ENCODE measurements at places on chromosomes 1 and 21.
A peak's percentile ranks its signal among the peaks of the same experiment; 100 is the strongest.

GRCh38 chr21:41142051-41142795, 25.7 kb upstream of the BACE2 start:
- DNase-seq, result no peak

DNA sequence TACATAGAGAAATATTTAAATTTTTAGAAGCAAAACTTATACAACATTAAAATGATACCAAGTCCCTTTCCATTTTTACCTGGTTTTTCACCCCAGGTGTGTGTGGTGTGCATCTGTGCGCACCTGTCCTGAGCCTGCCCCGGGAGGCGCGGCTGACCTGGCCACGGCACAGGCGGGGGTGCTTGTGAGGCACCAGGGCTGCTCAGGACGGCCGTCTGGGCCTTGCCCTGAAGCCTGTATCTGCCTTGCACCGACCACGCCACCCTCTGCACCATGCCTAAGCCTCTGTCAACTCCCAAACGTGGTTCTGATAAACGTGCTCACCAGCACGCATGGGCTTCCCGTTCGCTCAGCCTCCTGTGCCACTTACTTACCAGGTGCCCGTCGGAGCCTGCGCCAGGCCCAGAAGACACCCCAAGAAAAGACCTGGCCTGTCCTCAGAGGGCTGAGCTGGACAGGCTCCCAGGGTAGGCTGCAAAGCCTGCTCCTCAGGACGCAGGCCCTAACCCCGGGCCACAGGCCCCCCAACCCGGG, 20.9 kb downstream of the PANK4 start:
- DNase-seq, result no peak

- DNase-seq, result no peak
Measured at GRCh38 chr1:183676586-183677189, 23.6 kb upstream of the APOBEC4 start.

GRCh38 chr1:212699625-212700222, at the start of gene BATF3:
BATF3 (minus strand) TSS chr1:212699840; CDS start chr1:212699762, 78 bp downstream.
- DNase-seq, result peak; percentile 53

GRCh38 chr1:220398238-220398637, 126.0 kb upstream of the RAB3GAP2 start:
- no peak for DNase-seq

DNA sequence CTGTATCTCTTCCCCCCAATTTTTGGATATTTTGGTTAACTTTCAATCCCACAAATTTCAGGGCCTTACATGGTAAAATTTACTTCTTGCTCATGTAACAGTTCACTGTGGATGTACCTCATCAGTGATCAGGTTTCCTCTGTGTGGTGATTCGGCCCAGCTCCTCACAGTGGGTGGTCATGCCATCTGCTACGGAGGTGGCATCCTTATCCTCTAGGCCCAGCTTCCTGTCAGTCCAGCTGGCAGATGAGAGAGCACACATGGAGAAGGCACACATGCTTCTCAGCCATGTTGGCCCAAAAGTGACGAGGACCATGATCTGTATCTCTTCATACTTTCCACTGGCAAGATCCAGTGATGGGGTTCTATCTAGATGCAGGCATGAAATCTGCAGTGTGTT, 27.2 kb downstream of the PCBP3 start:
- DNase-seq, result no peak

DNA sequence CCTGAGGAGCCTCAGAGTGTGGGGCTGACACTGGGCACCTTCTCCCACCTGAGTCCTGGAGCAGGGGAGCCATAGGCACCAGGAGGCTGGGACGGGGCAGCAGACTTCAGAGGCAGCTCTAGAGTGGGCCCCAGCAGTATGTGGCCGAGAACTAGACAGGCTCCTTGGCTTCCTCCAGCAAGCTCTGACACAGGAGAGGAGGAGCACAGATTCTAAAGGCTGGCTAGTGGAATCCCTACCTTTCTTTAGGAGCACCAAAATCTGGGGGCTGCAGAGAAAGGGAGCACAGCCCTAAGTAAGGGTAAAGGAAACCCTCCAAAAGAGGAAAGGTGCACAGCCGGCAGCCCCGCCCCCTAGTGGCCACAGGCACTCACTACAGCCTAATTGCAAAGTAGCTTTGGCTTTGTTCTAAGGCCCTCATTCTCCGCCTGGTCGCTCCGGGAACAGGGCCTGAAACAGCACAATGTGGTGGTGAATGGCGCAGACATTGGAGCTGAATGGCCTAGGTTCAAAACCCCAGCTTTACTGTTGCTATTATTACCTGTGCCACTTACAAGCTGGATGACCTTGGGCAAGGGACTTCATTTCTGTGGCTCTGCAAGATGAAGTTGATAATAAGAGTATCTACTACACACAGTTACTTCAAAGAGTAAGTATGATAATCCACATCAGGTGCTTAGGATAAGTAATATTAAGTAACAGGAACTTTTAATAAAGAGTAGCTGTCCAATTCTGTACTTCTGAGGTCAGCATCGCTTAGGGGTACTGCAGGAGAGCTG, 8.8 kb upstream of the GUCA2A start:
- DNase-seq, result peak; percentile 76

- DNase-seq, result no peak
Measured at GRCh38 chr1:54480525-54480848, 67.5 kb upstream of the ACOT11 start.

GRCh38 chr1:41642922-41643821, 158.7 kb upstream of the EDN2 start:
- DNase-seq, result peak; percentile 6

DNA sequence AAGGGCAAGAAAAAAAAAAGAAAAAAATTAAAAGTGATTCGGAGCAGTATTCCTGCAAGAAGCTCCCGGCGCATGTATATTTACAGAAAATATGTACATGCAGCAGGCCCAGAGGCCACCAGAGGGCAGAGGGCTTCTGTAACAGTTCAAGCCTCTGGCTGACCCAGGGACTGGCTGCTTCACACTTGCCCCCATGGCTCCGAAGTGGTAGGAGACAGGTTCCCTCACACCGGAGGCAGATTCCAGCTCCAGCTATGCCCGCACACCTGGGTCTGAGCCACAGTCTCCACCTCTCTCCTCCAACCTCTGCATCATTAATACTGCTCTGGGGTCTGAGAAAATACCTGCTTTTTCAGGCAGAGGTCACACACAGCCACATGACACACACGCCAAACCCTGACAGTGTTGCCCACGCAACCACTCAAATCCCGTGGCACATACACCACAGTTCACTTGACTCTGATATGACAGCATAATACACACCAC, 2.2 kb upstream of the ARHGAP30 start:
- DNase-seq, result peak; percentile 72

DNA sequence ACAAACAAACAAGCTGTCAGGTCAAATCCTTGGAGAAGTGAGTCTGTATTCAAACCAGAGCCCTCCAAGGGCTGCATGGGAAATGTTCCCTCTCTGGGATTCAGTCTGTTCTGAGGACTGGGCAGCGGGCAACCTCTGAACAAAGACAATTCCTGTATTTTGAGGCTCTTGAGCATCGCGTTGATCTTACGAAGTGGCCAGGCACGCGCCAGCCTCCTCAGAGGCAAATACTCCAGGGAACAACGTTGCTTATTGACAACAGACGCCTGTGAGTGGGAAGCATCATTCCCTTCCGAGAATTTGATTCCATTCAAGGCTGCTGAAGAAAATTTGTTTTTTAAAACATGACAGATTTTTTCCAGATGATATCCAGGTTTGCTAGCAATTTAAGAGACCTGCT, 20.0 kb upstream of the TACSTD2 start:
- no peak for DNase-seq

- no peak for DNase-seq
Measured at GRCh38 chr1:242023805-242024204, 24.9 kb upstream of the MAP1LC3C start.

DNA sequence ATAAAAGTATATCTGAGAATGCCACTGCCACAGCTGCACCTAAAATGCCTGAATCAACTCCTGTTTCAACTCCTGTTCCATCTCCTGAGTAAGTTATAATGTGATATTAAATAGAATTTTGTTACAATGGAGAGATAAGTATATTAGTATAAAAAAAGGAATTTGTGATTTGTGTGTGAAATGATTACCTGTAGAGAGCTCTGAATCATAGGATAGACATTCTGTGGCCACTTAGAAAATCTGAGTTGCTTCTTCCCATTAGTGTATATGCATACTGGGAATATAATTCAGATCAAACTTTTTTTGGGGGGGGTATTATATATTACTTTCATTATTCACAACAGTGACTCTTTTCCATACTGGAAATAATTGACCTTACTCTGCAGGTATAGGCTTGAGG, 52.9 kb downstream of the SUCO start:
- DNase-seq, result no peak

- DNase-seq, result no peak
Measured at GRCh38 chr1:87902830-87903229, 574.1 kb downstream of the LMO4 start.

DNA sequence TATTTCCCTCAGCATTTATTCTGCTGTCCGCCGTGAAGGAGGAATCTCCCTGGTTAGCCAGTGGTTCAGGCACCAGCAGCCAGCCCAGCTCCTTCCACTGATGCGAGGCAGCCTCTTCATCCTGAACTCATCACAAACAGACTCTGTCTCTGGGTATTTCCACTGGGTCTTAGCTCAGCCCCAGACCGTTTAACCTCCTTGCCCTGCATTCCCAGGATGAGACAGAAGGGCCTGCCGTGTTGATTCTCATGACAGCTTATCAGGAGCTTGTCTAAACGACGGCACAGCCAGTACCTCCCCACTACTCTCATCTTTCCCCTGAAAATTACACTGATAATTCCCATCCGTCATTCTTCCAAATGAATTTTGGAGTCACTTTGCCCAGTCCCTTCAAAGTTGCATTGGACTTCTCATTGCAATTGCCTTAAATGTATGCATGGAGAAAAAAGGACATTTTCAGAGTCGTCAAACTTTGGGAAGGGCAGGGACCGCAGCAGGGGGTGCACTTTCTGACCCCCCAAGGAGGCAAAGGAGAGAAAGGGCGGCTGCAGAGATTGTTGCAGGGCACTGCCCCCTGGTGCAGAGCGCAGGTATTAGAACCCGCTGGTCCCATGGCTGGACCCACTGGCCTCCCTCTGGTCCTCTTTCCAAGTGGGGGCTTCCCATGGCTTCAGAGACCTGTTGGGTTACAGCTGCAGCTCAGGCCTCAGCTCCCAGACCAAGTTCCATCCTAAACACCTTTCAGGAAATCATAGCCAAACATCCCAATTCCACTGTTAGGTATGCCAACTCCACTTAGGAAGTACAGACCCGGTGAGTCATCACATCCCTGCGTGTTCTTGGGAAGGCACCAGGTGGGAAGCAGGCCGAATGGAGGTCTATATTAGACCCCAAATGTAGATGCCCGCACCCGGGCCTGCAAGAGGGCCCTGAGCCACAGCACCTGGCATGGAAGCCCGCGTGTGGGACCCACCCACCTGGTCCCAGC, 3.7 kb upstream of the MEGF6 start:
- DNase-seq, result peak; percentile 23

GRCh38 chr1:92784021-92784638, 778 bp downstream of the EVI5 start:
- DNase-seq, result peak; percentile 69

GRCh38 chr1:44545961-44546360, 128.3 kb downstream of the TMEM53 start:
- no peak for DNase-seq

DNA sequence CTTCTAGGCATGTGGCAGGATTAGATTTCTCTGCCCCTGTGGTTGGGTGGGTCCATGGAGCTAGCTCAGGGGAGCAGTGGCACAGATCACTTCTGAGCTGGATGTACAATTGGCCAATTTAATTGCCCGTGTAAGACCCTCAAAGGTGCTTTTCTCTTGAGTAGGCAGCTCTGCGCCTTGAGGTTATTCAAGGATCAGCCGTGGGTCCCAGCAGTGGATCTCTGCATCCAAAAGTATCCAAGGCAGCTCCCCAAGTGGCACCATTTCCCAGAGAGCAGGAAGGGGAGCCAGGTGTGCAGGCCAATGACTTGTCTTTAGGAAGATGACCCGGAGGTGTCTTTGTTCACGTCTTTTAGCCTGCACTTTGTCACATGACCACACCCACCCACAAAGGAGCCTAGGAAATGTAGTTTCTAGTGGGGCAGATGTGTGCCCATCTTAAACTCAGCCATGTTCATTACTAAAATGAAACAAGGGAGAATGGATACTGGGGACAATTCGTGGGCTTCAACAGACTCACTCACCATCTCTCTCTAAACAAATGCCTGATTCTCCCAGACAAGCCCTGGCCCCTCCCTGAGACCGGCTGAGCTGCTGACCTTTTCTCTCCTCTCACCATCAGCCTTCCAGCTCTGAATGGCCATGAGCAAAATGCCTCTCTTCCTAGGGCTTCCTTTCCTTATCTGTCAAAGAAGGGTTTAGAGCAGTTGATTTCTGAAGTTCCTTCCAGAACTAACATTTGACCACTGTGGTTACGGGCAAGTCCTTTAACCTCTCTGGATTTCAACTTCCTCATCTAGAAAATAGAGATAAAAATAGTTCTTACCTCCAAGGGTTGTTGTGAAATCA, 41.4 kb upstream of the TENT5C start:
- no peak for DNase-seq

DNA sequence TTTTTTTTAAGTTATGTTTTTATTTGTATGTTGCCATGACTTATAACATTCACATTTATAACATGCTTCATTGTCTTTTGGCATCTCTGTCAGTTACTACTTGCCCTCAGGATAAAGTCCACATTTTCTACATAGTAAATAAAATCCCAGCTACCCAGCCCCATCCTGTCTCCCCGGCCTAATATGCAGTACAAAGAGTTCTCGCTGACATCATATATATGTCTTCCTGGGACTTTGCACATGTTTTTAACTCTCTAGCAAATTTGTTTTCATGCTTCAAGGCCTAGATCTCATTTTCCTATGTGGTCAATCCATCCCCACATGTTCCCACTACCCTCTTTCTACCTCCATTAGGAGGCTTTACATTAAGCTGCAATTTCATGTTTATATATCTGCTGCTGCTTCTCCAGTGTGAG, 33.0 kb upstream of the IVNS1ABP start:
- DNase-seq, result no peak

DNA sequence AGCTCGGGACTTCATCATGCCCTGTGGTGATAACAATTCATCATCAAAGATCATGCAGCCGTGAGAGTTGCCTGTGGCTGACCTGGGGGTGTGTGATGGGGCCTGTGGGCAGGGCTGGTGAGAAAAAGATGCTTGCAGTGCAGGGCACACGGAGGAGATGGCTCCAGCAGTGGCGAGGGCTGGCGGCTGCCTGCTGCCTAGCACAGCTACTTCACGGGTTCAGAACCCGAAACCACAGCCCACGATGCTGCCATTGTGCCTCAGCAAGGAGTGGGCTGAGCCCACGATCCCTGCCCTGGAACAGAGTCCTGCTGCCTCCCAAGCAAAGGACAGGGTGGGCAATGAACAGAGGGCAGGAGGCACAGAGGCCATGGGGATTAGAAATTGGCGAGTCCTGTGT, 631 bp upstream of the KRTAP10-9 start:
- no peak for DNase-seq

DNA sequence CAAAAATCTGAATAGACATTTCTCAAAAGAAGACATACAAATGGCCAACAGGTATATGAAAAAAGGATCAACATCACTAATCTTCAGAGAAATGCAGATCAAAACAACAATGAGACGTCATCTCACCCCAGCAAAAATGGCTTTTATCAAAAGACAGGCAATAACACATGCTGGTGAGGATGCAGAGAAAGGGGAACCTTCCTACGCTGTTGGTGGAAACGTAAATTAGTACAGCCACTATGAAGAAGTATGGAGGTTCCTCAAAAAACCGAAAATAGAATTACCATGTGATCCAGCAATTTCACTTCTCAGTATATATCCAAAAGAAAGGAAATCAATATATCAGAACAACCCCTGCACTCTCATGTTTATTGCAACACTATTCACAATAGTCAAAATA, 65.1 kb upstream of the ATP1B1 start:
- DNase-seq, result no peak

GRCh38 chr1:206005778-206006180, 2.6 kb upstream of the RAB7B start:
- DNase-seq, result no peak
